IMR-90 (cell line): ENCODE measurements at places on chromosomes 5 and 9. TPM values are rescaled to one million over a fixed set of nuclear protein-coding genes. Genes with fewer than 3 reads are reported as not detected.

GRCh38 chr9:136058084-136058483, 37.0 kb downstream of the NACC2 start:
- peaks cover 26% of the 10 kb centered on the region for H3K4me1 ChIP-seq
- DNase-seq = no peak
- H3K4me3 ChIP-seq = no peak overlapping the region
- H3K27ac ChIP-seq = no peak overlapping the region
- no peaks in the 10 kb centered on the region; the same call in 1 of the 2 replicates for H3K36me3 ChIP-seq

- no peaks in the 10 kb centered on the region for H3K36me3 ChIP-seq
- no peaks in the 10 kb centered on the region for H3K27me3 ChIP-seq
- no peak for DNase-seq
- no peak overlapping the region for H3K4me3 ChIP-seq
- no peaks in the 10 kb centered on the region for H3K4me1 ChIP-seq
- H3K27ac ChIP-seq = no peak overlapping the region
Measured at GRCh38 chr5:39606591-39606990, 181.8 kb upstream of the DAB2 start.

DNA sequence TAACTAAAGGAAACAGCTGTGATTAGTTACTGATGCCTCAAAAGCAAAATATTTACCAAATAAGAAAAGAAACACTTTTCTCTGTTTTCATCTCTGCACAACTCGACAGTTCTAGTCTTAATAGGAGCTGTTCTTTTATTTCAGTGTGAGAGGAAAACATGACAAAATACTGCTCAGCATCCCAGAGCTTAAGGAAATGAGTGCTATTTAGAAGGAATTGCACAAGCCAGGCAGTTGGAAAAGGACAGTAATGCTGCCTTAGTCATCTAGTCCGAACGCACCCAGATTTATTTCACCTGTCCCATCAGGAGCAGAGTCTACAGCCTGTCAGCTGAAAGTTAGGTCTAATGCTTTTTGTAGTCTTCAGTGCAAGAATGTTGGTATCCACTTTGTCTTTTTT, 12.3 kb downstream of the ZCCHC9 start:
- no peak overlapping the region; the same call in 1 of the 2 replicates for H3K27ac ChIP-seq
- H3K4me1 ChIP-seq = peaks cover 6% of the 10 kb centered on the region; the same call in 1 of the 2 replicates
- H3K36me3 ChIP-seq = peaks cover 19% of the 10 kb centered on the region
- H3K4me3 ChIP-seq = no peak overlapping the region
- peak; percentile 26 for DNase-seq
- no peaks in the 10 kb centered on the region for H3K27me3 ChIP-seq

GRCh38 chr5:90621848-90622247, 63.3 kb downstream of the ADGRV1 start:
- H3K4me3 ChIP-seq = no peak overlapping the region
- H3K27me3 ChIP-seq = no peaks in the 10 kb centered on the region
- H3K27ac ChIP-seq = no peak overlapping the region
- no peaks in the 10 kb centered on the region for H3K4me1 ChIP-seq
- H3K36me3 ChIP-seq = no peaks in the 10 kb centered on the region

- no peak for DNase-seq
- H3K27me3 ChIP-seq = no peaks in the 10 kb centered on the region
- H3K4me1 ChIP-seq = peaks cover 6% of the 10 kb centered on the region
- H3K4me3 ChIP-seq = no peak overlapping the region
Measured at GRCh38 chr5:55895346-55895745, 44.2 kb downstream of the IL31RA start.

DNA sequence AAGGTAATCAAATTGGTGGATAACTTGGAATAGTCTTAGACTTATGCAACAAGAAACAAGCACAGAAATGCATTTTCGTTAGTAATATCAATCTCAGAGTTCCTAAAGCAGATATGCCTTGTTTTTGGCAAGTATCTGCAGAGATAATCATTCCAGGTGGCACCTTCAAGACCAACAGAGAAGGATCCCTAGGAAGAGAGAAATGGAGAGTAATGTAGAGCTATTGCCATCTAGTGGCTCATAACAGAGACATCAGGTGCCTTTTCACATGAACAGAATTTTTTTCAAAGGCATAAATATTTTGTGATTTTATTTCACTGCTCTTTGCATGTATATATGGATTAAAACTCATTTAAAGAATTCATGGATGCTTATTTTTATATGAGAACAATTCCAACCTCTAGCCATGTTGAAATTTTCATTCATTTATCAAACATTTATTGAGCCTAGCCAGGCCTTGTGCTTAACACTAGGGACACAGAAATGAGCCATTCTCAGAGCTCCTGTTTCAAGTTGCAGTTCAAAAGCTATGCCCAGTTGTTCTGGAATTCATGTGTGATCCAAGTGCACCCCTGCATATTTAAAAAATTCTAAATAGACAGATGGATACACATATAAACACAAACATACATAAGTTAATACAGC, 117.5 kb upstream of the OR13F1 start:
- no peak overlapping the region for H3K4me3 ChIP-seq
- no peaks in the 10 kb centered on the region for H3K36me3 ChIP-seq
- H3K4me1 ChIP-seq = no peaks in the 10 kb centered on the region

The CSF1R gene
- total RNA-seq = under 0.01 and 0.36 TPM in 2 replicates

The FAM221B gene
- not detected in 2 replicates for total RNA-seq

The UHRF2 gene
- total RNA-seq = 37.3 and 55.3 TPM in 2 replicates
